EH (cell line): ENCODE measurements at places on chromosomes 1 and 21.

DNA sequence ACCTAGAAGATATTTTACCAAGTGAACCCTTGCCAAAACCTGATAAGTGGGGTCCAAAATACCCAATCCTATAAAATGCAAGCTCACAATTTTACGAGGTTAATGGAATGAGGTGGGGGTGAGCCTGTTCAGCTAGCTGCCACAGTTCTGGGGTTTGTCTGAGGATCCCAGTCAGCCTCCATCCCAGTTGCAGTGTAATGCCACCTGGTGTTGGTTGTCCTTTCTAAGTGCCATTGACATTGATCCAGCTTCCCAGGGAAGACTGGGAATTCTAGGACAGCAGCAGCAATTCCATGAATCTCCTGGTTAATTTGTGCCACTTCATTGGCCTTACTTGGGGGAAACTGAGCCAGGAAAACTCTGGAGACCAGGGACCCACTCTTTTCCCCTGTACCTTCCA is 298.3 kb downstream of the RWDD3 start:
- no peak for DNase-seq

GRCh38 chr1:196381544-196381943 is 226.7 kb downstream of the KCNT2 start:
- no peak for DNase-seq

DNA sequence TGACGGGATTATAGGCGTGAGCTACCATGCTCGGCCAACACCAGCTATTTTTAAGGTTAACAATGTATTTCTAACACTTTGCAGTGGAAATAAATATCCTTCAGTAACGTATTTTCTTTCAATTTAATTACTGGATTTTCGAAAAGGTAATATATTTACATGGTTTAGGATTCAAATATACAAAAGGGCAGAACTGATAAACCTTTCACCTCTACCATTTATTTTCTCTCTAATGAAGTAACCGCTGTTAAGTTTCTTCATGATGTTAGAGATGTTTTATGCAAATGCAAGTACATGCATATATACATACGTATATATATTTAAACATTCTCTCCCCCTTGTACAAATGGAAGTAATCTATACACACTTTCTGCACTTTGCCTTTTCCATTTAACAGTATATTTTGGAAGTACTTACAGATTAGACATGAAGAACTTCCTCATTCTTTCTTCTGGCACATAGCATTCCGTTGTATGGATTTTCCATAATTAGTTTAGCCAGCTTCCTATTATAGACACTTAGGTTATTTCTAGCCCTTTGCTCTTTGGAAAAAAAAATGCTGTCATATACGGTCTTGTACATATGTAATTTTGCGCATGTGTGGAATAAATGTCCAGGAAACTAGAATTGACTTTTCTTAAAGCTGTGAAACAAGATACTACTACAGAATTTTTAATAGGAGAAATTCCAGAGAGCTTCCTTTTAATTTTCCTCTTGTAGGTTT is 14.9 kb upstream of the HJV start:
- DNase-seq, result no peak

DNA sequence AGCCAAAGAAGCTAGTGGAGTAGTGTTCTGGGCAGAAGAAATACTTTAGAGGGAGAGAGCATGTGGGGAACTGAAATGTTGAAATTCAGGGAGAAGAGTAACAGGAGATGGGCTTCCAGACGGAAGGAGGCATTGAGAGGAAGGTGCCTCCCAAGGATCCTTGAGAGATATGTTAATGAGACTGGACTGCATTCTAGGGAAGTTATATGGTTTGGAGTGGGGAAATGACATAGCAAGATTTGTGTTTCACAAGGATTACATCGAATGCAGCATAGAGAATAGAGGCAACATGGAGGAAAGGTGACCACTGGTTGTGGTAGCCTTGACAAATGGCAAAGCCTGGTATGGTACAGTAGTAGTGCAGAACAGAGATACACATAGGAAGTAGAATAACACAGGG is 160.5 kb upstream of the HMCN1 start:
- DNase-seq, result no peak

- no peak for DNase-seq
Measured at GRCh38 chr1:229247871-229248270, 23.0 kb upstream of the RAB4A start.

DNA sequence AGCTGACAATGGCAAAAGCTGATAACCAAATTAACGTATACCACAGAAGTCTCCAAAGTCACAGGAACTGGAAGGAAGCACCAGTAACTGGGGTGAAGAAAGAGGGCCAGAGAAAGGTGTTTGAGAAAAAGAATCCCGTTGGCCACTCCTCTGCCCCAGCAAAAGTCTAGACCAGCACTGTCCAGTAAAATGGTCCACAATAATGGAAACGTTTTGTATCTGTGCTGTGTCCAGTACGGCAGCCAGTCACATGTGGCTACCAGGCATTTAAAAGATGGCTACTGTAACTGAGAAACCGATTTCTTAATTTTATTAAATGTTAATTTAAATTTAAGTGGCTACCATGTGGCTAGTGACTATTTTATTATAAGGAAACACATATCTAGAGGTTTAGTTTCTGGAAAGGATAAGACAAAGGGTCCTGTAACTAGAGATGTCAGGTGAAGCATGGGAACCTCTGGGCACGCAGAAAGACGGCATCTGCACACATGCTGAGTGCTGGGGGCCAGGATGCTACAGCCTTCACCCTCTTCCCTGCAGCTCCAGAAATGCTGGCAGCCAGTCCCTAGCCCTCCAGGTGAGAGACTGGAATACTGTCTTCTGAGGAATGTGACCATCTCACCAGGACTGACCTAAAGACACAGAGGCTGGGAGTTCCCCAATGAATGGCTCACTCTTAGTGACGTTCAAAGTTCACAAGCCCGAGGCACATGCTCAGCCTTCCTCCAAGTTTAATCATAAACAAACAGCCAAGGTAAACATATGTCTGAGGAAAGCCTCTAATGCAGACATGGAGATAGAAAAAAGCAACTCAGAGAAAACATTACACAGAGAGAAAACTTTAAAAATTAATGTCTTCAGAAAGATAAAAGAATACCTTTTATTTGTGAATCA is 50.7 kb downstream of the JAK1 start:
- DNase-seq, result peak; percentile 77

GRCh38 chr1:27931759-27932158 is 3.0 kb upstream of the SMPDL3B start:
- peak; percentile 8 for DNase-seq

DNA sequence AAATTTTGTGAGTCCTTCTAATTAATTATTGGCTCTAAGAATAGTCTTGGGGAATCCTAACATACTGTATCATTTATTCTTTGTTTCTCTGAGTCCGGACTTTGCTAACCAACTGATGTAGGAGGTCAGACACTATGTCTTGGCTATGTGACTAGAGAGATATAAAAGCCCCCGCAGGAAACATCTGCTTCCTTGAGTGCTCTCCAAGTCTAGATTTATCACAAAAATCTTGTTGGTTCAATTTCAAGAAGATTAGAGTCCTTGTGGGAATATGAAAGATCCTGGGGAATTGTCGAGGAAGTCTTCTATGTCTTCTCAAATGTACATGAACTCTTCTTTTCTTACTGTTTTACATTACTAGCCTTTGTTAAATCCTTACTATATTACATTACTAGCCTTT is 1712.5 kb downstream of the NCAM2 start:
- no peak for DNase-seq

DNA sequence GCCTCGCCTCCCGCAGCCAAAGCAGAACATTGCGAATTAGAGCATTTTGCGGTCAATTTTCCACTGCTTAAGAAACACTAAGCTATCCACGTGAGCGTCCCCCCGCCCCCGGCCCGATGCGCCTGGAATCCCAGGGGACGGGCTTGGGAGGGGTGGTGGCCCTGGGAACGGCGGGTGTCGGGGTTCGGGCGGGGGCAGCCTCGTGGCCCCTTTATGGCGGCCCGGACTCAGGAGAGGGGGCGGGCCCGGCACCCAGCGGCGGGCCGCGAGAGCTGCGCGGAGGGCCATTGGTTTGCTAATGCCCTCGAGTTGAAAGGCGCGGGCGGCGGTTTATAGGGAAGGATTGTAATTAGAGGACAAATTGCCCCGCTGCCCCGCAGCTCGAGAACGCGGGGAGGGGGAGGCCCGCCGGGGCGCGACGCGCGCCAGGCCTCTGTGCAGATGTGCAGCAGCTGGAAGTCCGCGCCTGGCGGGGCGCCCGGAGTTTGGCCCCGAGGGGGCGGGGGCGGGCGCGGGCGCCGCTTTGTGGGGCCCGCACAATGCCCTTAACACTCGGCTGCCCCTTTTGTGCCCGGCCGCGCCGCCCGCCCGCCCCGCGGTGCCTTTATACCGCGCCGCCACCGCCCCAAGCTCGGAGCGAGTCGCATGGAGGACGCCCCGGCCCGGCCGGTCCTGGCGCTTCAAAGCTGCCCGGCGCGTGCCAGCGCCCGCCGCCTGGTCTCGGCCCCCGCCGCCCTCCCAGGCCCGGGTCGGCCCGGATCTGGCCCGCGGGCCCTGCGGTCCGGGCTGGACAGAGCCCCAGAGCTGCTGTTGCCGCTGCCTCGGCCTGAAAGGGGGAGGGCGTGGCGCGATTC is 1.9 kb upstream of the HES3 start:
- DNase-seq, result no peak

- no peak for DNase-seq
Measured at GRCh38 chr1:181356505-181357340, 126.6 kb upstream of the CACNA1E start.

DNA sequence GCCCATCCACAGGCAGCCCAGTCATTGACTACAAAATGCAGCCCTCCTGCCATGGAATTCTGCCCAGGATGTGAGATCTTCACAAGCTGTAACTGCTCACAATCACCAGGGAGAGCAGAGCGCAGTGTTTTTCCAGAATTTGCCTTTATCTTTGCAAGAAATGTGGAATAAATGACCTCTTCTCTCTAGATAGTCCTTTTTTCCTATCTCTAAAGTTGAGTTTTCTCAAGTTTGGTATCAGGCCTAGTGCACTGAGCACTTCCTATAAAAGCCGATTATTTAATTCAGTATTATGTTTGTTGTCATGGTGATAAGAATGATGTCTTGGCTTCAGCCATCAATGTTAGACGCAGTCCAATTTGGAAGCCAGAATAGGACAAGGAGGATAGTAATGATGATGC is 246.9 kb upstream of the IRF2BP2 start:
- DNase-seq, result no peak

DNA sequence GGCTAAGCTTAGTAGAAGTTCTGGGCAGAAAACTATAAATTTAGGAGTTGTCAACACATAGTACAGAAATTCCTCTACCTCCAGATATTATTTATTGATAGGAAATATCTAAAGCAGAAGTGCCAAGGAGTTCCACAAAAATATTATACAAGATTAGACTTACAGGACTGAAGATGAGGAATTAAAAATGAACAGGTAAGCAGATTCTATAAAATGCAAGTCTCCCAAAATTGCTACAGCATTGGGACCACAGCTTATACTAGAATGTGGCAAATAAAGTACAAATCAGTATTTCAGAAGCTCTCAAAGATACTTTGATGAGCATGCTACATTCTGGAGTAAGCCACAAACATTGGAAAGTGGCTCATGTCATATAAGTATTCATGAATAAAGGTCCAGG is 50.1 kb upstream of the CACYBP start:
- DNase-seq, result no peak

DNA sequence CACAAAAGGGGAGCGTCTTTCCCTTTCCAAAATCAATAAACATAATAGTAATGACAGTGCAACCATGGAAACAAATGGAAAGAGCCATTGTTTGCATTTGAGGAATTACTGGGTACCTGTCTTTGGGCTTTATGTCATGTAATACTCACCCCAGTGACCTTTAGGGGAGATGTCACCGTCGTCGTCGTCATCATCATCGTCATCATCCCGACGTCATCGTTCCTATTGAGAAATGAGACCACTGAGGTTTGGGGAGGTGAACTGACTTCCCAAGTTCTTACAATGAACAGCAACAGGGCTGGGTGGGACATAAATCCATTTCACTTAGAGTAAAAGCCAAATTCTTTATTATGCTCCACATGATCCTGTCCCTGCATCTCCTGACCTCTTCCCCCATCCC is 168.9 kb upstream of the KAZN start:
- no peak for DNase-seq

- DNase-seq, result no peak
Measured at GRCh38 chr1:183215936-183216335, 29.9 kb downstream of the LAMC2 start.

GRCh38 chr1:182071924-182072323 is 10.4 kb upstream of the ZNF648 start:
- no peak for DNase-seq

GRCh38 chr1:26079960-26080814 is 12.8 kb upstream of the TRIM63 start:
- DNase-seq, result no peak

GRCh38 chr1:65387821-65388220 is 32.6 kb upstream of the LEPR start:
- DNase-seq, result peak; percentile 35

- no peak for DNase-seq
Measured at GRCh38 chr1:237507005-237507404, 383.7 kb downstream of the ZP4 start.

DNA sequence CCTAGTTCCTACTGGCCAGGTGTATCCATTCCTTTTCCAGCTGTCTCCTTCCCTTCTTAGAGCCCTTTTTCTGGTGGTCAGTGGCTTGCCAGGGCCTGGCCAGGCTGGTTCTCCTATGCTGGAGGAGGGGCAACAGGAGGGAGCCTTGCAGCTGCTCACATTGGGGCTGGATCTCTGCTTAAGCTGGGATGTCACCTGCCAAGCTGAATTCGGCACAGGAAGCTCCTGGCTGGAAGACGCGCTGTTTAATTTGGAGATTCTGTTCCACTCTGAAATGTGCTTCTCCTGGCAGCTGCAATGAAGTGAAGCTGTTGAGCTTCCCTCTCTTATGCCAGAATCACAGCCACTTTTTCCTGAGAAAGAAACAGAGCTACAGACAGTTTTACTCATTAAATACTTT is 56.0 kb upstream of the POU3F1 start:
- DNase-seq, result no peak

DNA sequence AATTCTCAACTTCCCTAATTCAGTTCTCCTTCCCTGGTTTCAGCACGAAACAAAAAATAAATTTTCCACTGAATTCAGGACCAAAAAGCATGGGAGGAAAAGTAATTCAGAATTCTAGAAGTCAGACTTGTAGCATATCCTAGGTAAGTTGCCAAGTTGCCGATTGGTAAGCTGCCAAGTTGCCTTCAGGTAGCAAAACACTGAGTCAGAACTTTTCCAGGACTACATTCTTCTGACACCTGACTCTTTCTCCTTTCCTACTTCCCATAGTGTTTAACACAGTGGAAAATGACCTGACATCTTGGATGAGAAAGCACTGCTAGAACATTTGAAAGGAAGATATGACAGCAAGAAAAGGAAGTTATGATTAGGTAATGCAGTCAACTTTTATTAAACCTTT is 322.8 kb downstream of the SPATA17 start:
- no peak for DNase-seq

GRCh38 chr1:14570514-14570913 is 28.0 kb upstream of the KAZN start:
- no peak for DNase-seq
